ENCODE measurements at places on chromosomes 1 and 21. TPM values are rescaled to one million over a fixed set of nuclear protein-coding genes. Genes with fewer than 3 reads are reported as not detected.

DNA sequence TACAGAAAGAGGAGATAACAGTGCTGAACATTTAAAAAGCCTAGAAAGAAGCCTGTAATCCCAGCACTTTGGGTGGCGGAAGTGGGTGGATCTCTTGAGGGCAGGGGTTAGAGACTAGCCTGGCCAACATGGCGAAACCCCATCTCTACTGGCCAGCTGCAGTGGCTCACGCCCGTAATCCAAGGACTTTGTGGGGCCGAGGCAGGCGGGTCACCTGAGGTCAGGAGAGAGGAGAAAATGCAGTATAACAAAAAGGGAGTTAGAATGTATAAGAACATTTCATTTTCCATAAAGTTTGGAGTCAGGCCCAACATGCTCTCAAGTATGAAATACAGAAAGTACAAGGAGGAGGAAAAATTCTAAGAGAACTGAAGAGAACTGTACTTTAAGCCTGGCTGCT, 134.5 kb downstream of the SMYD3 start:
- no peak for DNase-seq

DNA sequence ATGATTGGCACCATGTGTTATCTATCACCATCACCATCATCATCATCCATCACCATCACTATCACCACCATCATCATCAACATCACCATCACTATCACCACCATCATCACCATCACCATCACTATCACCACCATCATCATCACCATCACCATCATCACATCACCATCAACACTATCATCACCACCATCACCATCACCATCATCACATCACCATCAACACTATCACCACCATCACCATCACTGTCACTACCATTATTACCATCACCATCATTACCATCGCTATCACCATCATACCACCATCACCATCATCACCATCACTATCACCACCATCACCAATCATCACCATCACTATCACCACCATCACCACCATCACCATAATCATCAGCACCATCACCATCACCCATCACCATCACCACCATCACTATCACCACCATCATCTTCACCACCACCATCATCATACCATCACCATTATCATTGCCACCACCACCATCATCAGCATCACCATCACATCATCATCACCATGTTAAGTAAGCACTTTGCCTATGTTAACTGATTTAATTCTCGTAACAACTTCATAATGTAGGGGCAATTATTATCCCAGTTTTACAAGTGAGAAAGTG, 112.8 kb downstream of the LIPI start:
- DNase-seq, result no peak

DNA sequence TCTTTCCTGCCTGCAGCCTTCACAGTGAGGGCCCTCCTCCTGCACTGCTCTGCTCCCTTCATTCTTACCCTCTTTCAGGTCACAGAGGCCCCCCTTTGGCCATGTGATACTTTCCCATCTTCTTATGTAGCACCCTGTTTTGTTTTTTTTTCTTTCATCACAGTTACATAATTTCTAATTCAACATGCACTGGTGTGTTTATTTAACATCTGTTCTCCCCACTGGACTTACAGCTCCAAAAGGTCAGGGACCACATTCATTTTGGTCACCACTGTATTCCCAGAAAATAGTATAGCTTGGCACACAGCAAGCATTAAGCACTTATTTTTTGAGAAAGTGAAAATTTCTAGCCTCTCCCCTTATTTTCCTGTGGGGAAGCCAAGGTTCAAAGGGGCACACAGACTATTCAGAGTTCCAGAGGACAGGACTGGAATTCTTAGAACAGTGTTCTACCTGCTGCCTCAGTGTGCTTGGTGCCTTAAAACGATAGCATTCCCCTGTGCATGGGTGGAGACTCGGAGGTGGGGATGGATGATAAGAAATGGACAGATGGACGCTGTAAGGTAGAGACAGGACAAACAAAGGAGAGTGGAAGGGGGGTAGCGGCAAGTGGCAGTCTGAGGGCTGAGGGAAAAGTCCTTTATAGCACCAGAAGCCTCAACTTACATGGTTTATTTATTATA, 5.3 kb downstream of the DENND2D start:
- DNase-seq, result no peak

- DNase-seq, result peak; percentile 10
These were observed 11.2 kb upstream of the TRIM33 start for GRCh38 chr1:114522264-114522575.

DNA sequence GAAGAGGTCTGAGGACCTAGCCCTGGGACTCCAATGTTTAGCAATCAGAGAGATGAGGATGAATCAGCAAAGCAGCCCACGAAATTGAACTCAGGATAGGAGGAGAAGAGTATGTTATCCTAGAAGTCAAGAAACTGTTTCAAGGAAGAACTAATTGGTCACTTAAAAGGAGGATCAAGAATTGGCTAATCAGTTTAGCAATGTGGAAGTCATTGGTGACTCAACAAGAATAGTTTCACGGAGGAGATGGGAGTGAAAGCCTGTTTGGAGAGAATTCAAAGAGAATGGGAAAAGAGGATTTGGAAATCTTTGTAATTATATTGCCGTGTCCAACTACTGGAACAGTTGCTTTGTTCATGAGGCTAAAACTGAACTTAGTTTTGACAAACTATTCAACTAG, 7.4 kb downstream of the HMCN1 start:
- no peak for DNase-seq

Gene GLIS1
- not detected for total RNA-seq
